ENCODE measurements at places on chromosomes 7 and 10. TPM values are rescaled to one million over a fixed set of nuclear protein-coding genes. Genes with fewer than 3 reads are reported as not detected.
A peak's percentile ranks its signal among the peaks of the same experiment; 100 is the strongest.

DNA sequence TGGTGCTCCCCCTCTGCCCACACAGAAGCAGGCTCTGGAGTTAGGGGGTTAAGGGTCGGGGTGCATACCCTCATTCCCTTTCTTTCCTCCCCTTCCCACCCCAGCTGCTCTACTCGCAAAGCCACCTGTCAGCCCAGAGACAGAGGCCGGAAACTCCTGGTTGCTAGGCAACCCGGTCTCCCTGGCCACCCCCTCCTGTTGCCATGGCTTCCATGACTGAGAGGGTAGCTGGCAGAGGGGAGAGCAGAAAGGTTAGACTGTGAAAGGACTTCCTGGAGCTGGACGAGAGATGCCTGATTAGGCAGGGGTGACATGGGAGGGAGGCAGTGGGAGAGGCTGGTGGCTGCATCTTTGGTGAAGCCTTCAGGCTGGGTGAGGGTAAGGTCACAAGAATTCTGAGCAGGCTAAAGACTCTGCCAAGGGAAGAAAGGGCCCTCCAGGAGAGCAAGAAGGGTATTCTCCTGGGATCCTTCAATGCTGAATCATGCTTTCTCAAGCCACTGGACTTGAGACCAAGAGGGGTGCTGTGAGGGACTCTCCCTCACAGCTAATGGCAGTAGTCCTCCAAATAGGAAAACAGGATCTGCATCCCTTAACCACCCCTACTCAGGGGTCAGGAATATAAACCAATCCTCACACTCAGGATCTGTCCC is 5.4 kb downstream of the PSD start:
- peaks cover 32% of the 10 kb centered on the region for H3K4me1 ChIP-seq
- H3K27ac ChIP-seq: no peak overlapping the region
- peaks cover 4% of the 10 kb centered on the region for H3K36me3 ChIP-seq
- DNase-seq: peak; percentile 89

- peaks cover 2% of the 10 kb centered on the region for H3K4me1 ChIP-seq
- no peak overlapping the region for H3K4me3 ChIP-seq
- no peaks in the 10 kb centered on the region for H3K27me3 ChIP-seq
- no peaks in the 10 kb centered on the region for H3K36me3 ChIP-seq
- no peak overlapping the region for H3K27ac ChIP-seq
- no peak for DNase-seq
Measured at GRCh38 chr7:132300599-132301277, 275.5 kb downstream of the PLXNA4 start.

- peaks cover 6% of the 10 kb centered on the region for H3K27me3 ChIP-seq
- DNase-seq: no peak
- H3K4me3 ChIP-seq: no peak overlapping the region
- no peaks in the 10 kb centered on the region for H3K36me3 ChIP-seq
- no peak overlapping the region for H3K27ac ChIP-seq
Measured at GRCh38 chr7:55242613-55243012, 122.5 kb upstream of the LANCL2 start.

The C10orf95 gene
- total RNA-seq: 0.33 TPM

- H3K36me3 ChIP-seq: peaks cover 17% of the 10 kb centered on the region
- no peak for DNase-seq
- H3K27me3 ChIP-seq: no peaks in the 10 kb centered on the region
- no peak overlapping the region for H3K27ac ChIP-seq
- peaks cover 24% of the 10 kb centered on the region for H3K4me1 ChIP-seq
Measured at GRCh38 chr10:102781090-102781920, 37.6 kb downstream of the WBP1L start.

GRCh38 chr10:69465457-69466157 is 14.3 kb downstream of the TSPAN15 start:
- peak overlapping the region; percentile 79 for H3K27ac ChIP-seq
- no peaks in the 10 kb centered on the region for H3K36me3 ChIP-seq
- DNase-seq: peak; percentile 67
- H3K27me3 ChIP-seq: peaks cover 6% of the 10 kb centered on the region
- H3K4me3 ChIP-seq: peak overlapping the region; percentile 25
- peaks cover 44% of the 10 kb centered on the region for H3K4me1 ChIP-seq

The SEMA3C gene
- not detected for total RNA-seq

The C7orf57 gene
- total RNA-seq: 0.14 TPM

DNA sequence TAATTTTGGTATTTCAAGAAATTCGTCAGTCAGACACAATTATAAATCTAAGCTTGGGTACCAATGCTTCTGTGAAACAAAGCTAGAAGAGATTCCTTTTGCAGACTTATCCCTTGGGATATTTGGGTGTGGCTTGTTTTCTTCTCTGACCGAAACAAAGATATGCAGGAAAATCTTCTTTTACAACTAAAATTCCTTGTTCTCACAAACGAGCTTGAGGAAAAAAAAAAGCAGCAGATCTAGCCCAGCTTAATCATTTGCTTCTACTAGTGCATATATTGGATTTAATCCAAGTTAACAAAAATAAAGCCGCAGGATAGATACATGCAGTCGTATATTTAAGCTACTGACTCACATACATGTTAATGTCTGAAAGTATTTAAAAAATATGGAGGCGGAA is 104.2 kb downstream of the PRTFDC1 start:
- H3K36me3 ChIP-seq: no peaks in the 10 kb centered on the region
- peaks cover 9% of the 10 kb centered on the region for H3K27me3 ChIP-seq
- DNase-seq: no peak
- peaks cover 9% of the 10 kb centered on the region for H3K4me1 ChIP-seq
- H3K27ac ChIP-seq: no peak overlapping the region

- H3K27ac ChIP-seq: no peak overlapping the region
- no peak for DNase-seq
- peaks cover 6% of the 10 kb centered on the region for H3K4me1 ChIP-seq
- H3K27me3 ChIP-seq: peaks cover 64% of the 10 kb centered on the region
Measured at GRCh38 chr7:44367475-44368043, 42.2 kb upstream of the CAMK2B start.

DNA sequence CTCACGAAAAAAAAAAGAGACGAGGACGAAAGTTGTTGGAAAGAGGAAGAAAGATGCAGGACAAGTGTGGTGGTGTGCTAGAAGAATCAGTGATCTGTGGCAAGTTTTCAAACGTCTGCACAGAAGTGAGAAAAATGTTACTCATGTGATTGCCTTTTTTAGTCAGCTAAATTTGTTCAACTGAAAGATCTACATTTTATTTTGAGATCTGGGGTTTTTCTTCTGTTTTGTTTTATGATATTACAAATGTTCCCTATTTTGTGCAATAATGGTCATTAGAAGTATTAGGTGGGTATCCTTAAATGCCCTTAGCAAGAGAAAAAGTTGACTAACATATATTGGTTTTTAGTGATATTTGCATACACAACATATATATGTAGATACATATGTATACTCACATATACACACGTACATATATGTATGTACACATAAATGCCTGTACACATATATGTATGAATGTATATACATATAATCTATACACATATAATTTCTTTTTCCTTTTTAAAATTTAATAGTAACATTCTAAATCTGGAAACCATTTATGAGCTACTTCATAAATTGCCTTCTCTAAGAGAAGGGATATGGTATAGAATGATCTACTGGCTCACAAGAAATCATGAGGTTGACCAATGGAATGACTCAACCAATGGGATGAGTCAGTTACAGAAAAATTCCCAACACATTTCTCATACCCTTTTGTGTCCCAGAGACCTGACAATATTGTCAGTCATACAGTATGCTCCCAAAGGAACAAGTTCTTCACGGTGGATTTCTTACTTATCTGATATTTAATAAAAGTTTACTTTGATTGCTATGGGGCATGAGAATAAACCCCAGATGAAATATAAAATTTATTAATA is 38.4 kb downstream of the SLC39A12 start:
- no peaks in the 10 kb centered on the region for H3K27me3 ChIP-seq
- no peaks in the 10 kb centered on the region for H3K4me1 ChIP-seq
- no peaks in the 10 kb centered on the region for H3K36me3 ChIP-seq
- DNase-seq: no peak

- H3K27ac ChIP-seq: no peak overlapping the region
- no peaks in the 10 kb centered on the region for H3K27me3 ChIP-seq
- no peak overlapping the region for H3K4me3 ChIP-seq
- DNase-seq: no peak
Measured at GRCh38 chr7:81407094-81407493, 362.8 kb downstream of the HGF start.

- H3K36me3 ChIP-seq: no peaks in the 10 kb centered on the region
- H3K4me3 ChIP-seq: no peak overlapping the region
- no peaks in the 10 kb centered on the region for H3K4me1 ChIP-seq
- H3K27me3 ChIP-seq: no peaks in the 10 kb centered on the region
Measured at GRCh38 chr7:158366346-158366745, 221.3 kb downstream of the PTPRN2 start.

DNA sequence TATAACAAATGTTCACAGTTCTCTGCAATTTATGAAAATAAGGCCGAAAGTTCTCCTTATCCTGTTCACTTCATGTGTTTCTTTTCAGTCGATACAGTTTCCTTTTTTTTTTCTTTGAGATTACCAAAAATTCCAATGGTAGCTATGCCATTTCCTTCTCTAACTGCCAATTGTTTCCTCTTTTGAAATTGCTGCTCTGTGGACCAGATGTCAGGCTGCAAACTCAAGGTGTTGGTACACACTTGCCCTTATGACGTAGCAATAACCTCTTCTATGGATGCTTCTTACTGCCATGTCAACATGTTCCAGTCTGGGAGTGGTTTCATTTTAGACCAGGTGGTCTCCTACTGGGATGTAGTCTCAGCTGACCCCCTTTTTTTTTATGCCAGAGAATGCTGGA is 52.9 kb downstream of the CASD1 start:
- H3K4me1 ChIP-seq: no peaks in the 10 kb centered on the region
- no peak overlapping the region for H3K4me3 ChIP-seq
- DNase-seq: no peak
- no peaks in the 10 kb centered on the region for H3K27me3 ChIP-seq
- H3K36me3 ChIP-seq: peaks cover 4% of the 10 kb centered on the region

The HOXA3 gene
- not detected for total RNA-seq

DNA sequence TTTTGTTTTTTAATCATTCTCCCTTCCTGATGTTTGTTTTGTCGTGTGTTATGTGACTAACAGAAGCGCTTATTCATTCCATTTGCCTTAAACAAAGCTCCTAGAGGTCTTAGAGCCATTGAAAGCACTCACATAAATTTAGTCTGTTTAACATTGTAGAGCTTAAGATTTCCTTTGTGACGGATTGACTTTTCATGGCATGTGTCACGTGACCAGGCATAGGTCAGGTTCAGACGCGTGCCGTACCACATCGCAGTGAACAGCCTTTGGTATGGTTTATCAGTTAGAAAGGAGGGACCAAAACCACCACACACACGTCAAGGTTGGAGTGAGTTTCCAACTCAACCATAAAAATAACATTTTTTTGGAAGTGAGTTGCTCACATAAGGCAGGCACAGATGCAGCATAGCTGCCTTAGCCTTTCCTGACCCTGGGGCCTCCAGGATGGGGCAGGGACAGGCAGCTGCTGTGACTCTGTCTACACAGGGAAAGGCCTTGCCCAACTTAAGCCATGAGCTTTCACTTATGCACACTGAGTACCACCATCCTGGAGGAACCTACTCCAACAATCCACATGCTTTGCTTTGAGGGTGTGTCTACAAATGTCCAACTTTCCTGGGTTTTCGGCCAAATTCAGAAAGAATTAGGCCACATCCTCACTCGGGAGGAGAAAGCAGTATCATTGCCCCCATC is 55.5 kb downstream of the WDFY4 start:
- no peaks in the 10 kb centered on the region for H3K36me3 ChIP-seq
- no peak overlapping the region for H3K27ac ChIP-seq
- no peak overlapping the region for H3K4me3 ChIP-seq
- H3K27me3 ChIP-seq: no peaks in the 10 kb centered on the region

- H3K27ac ChIP-seq: no peak overlapping the region
- no peaks in the 10 kb centered on the region for H3K36me3 ChIP-seq
- H3K4me1 ChIP-seq: peaks cover 13% of the 10 kb centered on the region
- DNase-seq: no peak
- H3K27me3 ChIP-seq: peaks cover 35% of the 10 kb centered on the region
- no peak overlapping the region for H3K4me3 ChIP-seq
Measured at GRCh38 chr10:110549211-110549610, 18.3 kb upstream of the SMC3 start.

DNA sequence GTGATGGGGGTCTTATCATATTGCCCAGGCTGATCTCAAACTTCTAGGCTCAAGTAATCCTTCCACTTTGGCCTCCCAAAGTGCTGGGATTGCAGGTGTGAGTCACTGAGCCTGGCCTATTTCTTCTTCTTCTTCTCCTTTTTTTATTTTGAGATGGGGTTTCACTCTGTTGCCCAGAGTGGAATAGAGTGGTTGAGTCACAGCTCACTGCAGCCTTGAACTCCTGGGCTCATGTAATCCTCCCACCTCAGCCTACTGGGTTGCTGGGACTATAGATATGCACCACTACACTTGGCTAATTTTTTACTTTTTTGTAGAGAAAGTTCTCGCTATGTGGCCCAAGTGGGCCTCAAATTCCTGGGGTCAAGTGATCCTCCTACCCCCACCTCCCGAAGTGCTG is 124.3 kb downstream of the SKIDA1 start:
- no peak overlapping the region for H3K27ac ChIP-seq
- no peak overlapping the region for H3K4me3 ChIP-seq
- no peak for DNase-seq

DNA sequence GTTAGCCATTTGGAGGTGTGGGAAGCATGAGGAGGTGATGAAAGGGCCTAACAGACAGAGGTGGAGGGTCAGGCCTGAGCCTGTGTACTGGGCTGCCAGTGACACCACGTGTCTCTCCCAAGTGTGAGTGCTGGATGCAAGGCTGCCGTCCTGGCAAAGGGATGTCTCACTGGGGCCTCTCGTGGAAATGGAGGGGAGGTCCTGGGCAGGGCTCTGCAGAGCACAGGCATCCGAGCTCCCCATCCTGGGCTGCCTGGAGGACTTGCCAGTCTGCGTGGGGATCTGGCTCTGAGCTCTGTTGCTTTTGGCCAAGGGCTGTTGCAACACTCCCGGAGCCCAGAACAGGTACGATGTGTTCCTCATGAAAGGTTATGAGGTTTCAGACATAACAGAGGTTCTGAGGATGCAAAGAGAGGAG is 77.3 kb downstream of the GRK5 start:
- H3K36me3 ChIP-seq: peaks cover 2% of the 10 kb centered on the region
- no peaks in the 10 kb centered on the region for H3K27me3 ChIP-seq
- H3K4me1 ChIP-seq: peaks cover 68% of the 10 kb centered on the region
- H3K4me3 ChIP-seq: peak overlapping the region; percentile 67
- DNase-seq: no peak

The NOD1 gene
- 12.9 TPM for total RNA-seq

The IDI2 gene
- not detected for total RNA-seq
